Left ventricle myocardium inferior (tissue), 1 donor: ENCODE measurements at places on chromosomes 7 and 10. TPM values are rescaled to one million over a fixed set of nuclear protein-coding genes. Genes with fewer than 3 reads are reported as not detected.

PRSS37 gene
- total RNA-seq = not detected

CDHR1 gene
- 0.41 TPM for total RNA-seq

MRC1 gene
- 18.9 TPM for total RNA-seq

OR2A12 gene
- total RNA-seq = not detected

CALHM3 gene
- not detected for total RNA-seq

OR2A1 gene
- total RNA-seq = not detected

AASS gene
- total RNA-seq = 34.7 TPM

CACNB2 gene
- 38.1 TPM for total RNA-seq

FXYD4 gene
- total RNA-seq = not detected

COL13A1 gene
- total RNA-seq = 2.5 TPM

CALD1 gene
- 122 TPM for total RNA-seq

TEX47 gene
- total RNA-seq = not detected

HTRA1 gene
- 62.6 TPM for total RNA-seq

SYT15 gene
- total RNA-seq = 1.9 TPM

GRID2IP gene
- not detected for total RNA-seq

GBF1 gene
- total RNA-seq = 43.2 TPM

ODAD2 gene
- total RNA-seq = 0.58 TPM
